ENCODE measurements at places on chromosomes 7 and 10.

DNA sequence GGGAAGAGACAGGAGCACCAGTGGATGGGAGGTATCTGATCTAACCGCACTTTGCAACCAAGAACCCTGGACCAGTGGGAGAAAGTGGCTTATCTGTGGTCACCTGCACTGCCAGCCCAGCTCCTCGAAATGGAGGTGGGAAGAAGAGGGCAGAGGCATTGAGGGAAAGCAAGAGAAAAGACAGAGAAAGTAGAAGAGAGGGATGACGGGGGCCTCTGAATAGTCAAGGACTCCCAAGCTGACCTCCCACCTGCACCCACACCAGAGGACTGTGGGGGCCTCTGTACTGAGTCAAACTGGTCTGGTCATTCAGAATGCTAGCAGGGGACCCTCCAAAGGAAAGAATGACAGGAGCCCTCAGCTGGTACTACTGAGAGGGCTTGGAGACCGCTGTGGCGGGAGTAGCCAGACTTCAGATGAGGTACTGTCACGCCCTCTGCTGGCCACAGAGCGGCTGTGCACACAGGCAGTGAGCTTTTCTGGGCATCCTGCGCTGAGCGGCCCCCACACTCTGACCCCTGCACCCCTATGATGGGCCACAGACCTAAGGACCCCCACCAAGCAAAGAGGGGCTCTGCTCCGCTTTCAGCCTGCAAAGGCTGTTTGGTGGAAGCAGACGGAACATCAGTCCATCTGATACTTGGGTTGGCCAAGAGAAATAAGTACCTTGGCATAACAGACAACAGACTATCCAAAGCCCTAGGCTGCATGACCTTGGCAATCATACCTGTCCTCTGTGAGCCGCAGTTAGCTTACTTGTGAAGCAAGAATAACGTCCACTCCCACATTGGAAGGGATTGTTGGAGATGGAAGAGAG, 112.9 kb downstream of the COL13A1 start:
- no peaks in the 10 kb centered on the region for H3K36me3 ChIP-seq
- no peak overlapping the region for H3K4me3 ChIP-seq
- no peaks in the 10 kb centered on the region for H3K27me3 ChIP-seq
- peak; percentile 65 for DNase-seq

GRCh38 chr7:138515001-138515528, 55.0 kb downstream of the TRIM24 start:
- peaks cover 4% of the 10 kb centered on the region for H3K4me1 ChIP-seq
- peaks cover 17% of the 10 kb centered on the region for H3K36me3 ChIP-seq
- H3K27ac ChIP-seq: no peak overlapping the region
- no peaks in the 10 kb centered on the region for H3K27me3 ChIP-seq
- no peak overlapping the region for H3K4me3 ChIP-seq

GRCh38 chr7:142720986-142721385, 28.3 kb upstream of the PRSS1 start:
- no peaks in the 10 kb centered on the region for H3K27me3 ChIP-seq
- no peaks in the 10 kb centered on the region for H3K36me3 ChIP-seq
- no peak for DNase-seq
- no peak overlapping the region for H3K27ac ChIP-seq
- no peak overlapping the region for H3K4me3 ChIP-seq

GRCh38 chr7:128910569-128910945, at the start of gene KCP:
Gene KCP, minus strand, starts transcription at chr7:128910709. Its CDS starts 33 bp downstream, at chr7:128910676.
- peaks cover 15% of the 10 kb centered on the region for H3K4me1 ChIP-seq
- DNase-seq: peak; percentile 84
- H3K4me3 ChIP-seq: no peak within 1 kb of the TSS
- no peak within 1 kb of the TSS for H3K27ac ChIP-seq
- no peaks in the 10 kb centered on the region for H3K36me3 ChIP-seq
- H3K27me3 ChIP-seq: peaks cover 4% of the 10 kb centered on the region

GRCh38 chr10:14691359-14691758, 83.3 kb downstream of the FAM107B start:
- no peaks in the 10 kb centered on the region for H3K36me3 ChIP-seq
- no peak for DNase-seq
- no peak overlapping the region for H3K4me3 ChIP-seq
- no peak overlapping the region for H3K27ac ChIP-seq

DNA sequence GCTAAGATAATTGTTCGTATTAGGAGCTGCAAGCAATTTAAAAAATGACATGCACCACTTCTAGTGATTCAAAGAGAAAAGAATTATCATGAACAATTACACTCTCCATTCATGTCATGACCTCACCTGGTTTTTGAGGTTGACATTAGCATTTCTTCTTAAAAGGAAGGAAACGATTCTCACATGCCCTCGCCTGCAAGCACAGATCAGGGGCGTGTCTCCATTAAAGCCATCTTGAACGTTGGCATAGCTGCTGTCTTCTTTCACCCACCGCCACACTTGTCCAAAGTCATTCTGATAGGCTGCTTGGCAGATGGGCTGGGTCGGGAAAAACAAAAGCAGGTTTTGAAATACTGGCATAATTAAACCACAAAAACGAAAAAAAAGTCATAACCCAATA, 19.9 kb downstream of the ANKRD22 start:
- DNase-seq: no peak
- no peak overlapping the region for H3K27ac ChIP-seq
- no peaks in the 10 kb centered on the region for H3K27me3 ChIP-seq
- peaks cover 8% of the 10 kb centered on the region for H3K4me1 ChIP-seq

- no peaks in the 10 kb centered on the region for H3K27me3 ChIP-seq
- no peaks in the 10 kb centered on the region for H3K4me1 ChIP-seq
- no peak for DNase-seq
- no peaks in the 10 kb centered on the region for H3K36me3 ChIP-seq
- no peak overlapping the region for H3K27ac ChIP-seq
- no peak overlapping the region for H3K4me3 ChIP-seq
Measured at GRCh38 chr10:77159538-77160110, 478.0 kb downstream of the KCNMA1 start.

DNA sequence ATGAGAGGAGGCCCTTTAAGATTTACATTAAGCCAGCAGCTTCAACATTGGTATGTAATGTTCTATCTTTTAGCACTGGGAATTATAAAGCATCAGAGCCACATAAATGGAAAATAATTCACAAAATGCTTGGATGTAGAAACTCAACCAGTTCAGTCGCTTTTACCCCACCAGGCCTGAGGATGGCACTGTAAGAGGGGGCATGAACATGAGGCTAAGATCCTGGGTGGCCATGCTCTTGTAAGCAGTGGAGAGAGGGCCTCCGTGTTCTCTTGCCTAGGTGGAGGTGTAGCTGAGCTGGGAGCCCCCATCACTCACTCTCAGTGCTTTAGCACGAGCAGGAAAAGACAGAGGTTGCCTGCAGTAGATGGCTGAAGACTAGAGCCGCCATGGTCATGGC, 238.8 kb downstream of the FANK1 start:
- no peaks in the 10 kb centered on the region for H3K27me3 ChIP-seq
- no peak overlapping the region for H3K4me3 ChIP-seq
- peaks cover 15% of the 10 kb centered on the region for H3K4me1 ChIP-seq
- H3K36me3 ChIP-seq: no peaks in the 10 kb centered on the region
- H3K27ac ChIP-seq: no peak overlapping the region
- no peak for DNase-seq

DNA sequence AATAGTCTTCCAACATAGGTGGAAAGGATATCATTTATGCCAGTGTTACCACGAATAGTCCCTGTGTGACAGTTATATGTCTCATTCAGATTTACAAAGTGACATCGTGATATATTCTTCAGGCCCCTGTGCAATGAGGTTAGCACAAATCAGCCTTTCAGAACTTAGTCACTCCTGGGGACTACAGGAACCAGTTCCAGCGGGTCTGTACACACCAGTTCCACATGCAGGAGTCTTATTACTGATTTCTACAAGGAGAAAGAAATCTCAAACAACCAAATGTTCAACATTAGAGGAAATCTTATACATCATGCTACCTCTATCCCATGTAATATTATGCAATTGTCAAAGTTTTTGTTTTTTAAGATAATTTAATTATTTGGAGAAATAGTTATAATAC, 4.4 kb upstream of the WDR91 start:
- no peak overlapping the region for H3K27ac ChIP-seq
- no peaks in the 10 kb centered on the region for H3K36me3 ChIP-seq
- DNase-seq: no peak
- H3K4me1 ChIP-seq: no peaks in the 10 kb centered on the region
- no peaks in the 10 kb centered on the region for H3K27me3 ChIP-seq
- no peak overlapping the region for H3K4me3 ChIP-seq
